ENCODE measurements at places on chromosomes 3 and 15.

DNA sequence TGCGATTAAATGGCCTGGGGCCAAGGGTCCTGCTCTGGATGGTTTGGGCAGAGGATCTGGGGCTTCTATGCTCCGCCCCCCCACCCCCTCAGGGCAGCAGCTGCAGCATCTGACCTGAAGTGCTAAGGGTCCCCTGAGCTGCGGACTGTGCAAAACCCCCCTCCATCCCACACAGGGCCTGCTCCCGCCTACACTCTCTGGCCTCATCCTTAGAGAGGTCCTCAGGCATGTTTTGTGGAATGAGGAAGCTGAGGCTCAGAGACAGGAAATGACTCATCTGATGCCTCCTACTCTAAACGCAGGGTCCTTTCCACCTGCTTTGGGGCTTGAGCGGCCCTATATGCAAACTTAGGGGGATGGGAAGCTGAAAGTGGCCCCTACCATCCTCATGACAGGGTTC lies 59.5 kb upstream of the CTSH start:
- DNase-seq = peak; percentile 68

DNA sequence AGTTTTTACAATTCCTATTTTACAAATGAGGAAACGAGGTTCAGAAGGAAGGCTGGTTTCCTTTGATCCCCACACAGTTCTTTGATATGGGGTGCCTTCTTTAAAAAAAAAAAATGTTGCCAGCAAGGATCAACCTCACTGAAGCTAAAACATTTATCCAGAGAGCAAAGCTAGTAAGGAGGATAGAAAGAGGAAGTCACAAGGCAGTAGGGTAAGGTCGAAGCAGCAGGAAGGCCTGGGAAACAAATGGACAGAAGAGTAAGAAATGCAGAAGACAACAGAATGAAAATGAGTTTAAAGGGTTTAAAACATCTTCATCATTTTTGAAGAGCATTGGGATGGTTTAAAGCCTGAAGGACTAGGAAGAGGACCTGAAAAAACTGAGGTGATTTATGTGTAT lies 30.6 kb upstream of the CP start:
- no peak for DNase-seq

GRCh38 chr3:78260388-78260787 lies 1220.5 kb downstream of the ROBO2 start:
- DNase-seq = no peak

DNA sequence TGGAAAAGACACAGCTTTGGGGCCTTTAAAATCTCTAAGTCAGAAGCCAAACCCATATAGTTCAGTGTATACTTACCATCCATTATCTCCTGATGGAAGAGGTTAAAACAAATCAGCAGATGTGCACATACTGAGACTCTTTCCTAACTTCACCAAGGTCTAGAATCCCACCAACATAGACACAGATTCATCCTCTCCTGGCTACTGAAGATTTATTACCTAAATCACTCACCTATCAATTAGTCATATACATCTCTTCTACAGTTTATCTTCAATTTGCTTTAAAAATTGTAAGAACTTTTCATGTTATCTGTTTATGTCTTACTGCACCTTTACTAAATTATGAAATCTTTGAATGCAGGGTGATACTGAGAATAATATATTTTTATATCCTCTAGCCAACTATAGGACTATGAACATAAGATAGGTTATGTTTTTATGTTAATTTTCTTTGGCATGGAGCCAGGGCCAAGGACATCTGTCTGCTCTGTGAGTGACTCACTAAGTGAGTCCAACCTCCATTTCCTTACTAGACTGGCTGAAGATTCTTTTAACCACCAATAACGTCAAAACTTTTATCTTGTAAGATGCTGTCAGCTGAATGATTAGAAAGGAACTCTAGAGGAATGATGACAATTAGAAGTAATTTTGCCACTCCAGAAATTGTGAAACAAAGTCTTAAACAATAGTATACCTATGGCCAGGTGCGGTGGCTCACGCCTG lies 397.6 kb downstream of the FOXP1 start:
- peak; percentile 82 for DNase-seq

DNA sequence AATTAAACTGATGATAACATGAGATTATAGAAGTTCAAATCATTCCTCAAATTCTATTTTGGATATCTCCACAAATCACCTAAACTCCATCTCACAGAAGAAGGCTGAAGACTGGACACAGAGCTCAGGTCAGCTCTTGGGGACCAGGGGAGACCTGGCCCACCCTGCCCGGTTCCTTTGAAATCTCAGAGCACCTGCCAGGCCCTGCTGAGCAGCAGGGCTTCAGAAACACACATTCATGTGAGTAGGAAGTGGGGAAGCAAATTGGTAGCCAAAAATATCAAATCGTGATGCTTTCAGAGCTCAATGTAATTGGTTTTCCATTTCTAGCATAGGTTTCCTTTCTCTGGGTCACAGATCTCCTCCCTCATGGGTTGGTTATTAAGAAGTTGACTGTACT lies 76.2 kb downstream of the OCA2 start:
- DNase-seq = no peak

- DNase-seq = peak; percentile 22
Observed at GRCh38 chr3:155495387-155495786, 201.9 kb upstream of the STRIT1 start.

- DNase-seq = peak; percentile 55
Observed at GRCh38 chr3:71930056-71930991, 145.4 kb upstream of the PROK2 start.

DNA sequence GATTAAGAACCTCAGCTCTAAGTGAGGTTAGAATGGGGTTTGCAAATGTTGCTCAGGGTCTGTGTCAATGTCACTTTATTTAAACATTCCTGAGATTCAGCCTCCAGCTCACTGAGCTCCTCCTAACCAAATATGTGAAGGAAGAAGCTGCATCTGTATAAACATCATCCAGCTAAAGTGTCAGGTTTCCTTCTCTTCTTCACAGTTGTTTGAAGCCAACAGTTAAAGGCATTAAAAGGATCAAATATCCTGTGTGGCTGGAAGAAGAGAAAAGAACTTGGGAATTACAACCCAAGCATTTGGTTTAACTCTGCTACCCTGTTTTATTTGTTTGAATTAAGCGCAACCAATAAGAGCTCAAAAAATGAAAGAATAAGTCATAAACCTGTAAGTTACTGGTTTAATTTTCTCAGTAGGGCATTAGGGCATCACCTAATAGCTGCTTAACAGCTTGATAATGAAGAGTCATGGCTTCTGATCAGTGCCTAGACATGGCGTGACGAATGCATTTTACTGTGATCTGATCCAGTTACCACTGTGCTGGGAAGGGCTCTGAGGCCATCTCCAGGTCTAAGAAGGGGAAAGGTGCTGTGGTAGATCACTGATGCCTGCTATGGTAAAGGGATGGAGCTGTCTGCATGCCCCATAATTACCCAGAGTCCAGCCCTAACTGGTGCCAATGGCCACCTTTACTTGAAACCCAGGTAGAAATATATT lies 165.7 kb upstream of the TSC22D2 start:
- DNase-seq = peak; percentile 82

GRCh38 chr3:101453961-101454360 lies 59.1 kb downstream of the SENP7 start:
- peak; percentile 38 for DNase-seq

- DNase-seq = no peak
Observed at GRCh38 chr15:49964551-49964950, 154.5 kb downstream of the ATP8B4 start.

DNA sequence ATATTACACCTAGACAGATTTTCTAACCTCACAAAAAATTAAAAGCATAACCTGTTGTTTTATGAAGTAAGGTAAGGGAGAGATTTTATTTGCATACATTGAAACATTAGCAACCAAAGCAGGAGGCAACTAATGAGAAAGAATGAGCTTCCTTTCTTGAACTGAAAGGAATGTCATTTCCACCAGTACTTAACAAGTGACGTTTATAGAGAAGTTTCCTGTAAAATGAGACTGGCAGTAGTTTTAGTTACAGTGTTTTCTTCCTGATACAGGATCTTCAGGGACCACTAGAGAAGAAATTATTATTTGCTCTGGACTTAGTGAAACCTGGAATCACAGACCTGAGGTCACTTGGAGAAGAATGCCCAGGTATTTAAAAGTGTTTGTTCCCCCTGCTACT lies 27.4 kb upstream of the FRMD5 start:
- no peak for DNase-seq

DNA sequence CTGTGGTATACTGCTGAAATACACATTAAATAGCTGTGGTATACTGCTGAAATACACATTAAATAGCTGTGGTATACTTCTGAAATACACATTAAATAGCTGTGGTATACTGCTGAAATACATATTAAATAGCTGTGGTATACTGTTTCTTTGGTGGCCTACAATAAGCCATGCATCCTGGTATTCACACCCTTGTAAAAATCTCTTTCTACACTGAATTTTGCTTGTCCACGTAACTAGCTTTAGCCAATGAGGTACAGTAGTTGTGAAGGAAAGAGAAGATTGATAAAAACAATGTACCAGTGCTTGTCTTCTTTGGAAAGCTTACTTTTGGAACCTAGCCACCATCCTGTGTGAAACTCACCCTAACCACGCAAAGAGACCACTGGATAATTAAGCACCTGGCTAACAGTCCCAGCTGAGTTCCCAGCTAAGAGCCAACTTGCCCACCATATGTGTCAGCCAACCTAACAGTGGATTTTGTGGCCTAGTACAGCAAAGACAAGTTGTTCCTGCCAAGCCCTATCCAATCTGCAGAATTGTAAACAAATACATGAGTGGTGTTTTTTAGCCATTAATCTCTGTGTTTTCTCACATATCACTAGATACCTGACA lies 103.4 kb upstream of the MELTF start:
- peak; percentile 61 for DNase-seq

DNA sequence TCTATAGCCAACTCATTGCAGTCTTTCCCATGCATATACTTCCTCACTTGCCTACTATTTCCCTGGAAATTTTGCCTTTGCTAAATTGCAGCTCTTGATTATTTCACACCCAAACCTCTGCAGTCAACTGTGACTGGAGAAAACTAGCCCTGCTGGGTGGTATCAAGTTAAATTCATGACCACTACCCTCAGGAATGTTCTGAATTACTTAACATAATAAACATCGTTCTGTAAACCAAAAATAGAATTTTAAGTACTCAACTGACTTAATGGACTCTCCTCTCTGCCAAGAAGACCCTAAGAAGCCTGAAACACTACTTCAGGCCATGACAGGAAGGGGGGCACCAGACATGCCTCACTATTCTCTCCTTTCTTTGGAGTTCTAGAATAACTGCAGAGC lies 1278.0 kb upstream of the GBE1 start:
- peak; percentile 48 for DNase-seq

DNA sequence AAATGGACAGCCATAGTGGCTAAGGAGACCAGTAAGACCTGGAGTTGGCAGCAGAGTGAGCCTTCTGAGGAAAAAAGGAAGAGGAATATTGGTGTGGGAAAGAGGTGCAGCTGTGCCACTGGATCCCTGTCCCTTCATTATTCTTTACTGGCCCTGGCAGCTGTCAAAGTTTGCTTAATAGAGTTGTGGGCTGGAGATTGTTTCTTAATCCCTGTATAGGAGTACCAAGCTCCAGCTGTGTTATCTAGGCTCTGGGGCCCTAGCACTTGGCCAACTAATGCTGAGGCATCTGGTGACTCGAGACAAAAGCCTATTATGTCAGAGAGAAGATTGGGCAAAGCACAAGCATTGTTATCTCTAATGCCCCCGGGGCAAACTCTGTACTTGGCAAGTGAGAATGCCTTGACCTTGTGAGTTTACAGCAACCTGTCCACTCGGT lies 61.4 kb downstream of the ZNF609 start:
- peak; percentile 15 for DNase-seq

DNA sequence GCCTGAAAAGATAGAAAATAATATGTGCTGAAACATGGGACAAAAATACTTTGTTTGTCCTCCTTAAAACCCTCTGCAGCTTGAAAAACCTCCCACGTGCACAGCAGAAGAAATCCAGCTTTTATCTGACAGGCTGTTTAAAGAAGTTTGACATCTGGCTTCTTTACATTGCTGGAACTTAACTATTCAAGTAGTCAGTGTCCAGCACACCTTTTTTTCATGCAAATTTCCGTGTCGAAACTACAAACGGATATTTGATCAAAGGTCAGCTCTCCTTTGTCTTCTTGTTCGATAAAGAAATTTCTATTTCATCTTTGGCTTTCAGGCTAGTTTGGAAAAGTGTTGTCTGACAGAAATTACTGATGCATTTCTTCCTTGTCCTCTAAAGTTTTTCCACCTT lies 66.8 kb upstream of the KBTBD8 start:
- no peak for DNase-seq

- DNase-seq = no peak
Observed at GRCh38 chr3:150254309-150254708, 153.8 kb upstream of the TSC22D2 start.

DNA sequence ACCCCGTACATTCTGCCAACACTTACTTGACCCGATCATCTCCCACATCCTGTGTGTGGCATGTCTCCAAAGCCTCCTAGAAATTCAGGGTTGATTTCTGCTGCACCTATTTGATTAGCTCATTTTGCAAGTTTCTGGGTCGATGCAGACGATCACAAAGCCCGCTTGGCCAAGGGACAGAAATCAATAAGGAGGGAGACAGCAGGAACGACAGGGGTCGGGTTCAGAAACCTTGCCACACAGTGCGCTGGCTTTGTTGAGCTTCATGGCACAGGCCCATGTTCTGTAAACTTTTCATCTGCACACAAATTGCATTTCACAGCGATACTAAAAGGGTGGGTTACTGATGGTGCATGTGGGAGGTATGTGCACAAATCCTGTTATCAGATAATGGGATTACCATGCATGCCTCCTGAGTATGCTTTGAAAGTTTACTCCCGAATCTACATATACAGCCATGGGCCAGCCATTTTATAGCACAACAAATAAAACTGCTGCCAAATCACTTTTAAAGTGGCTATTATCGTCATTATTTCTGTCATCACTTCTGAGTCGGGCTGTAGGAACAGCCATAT lies 95.9 kb upstream of the ATP11B start:
- DNase-seq = no peak

GRCh38 chr15:51289290-51289689 lies 49.1 kb downstream of the CYP19A1 start:
- no peak for DNase-seq

GRCh38 chr3:8945890-8946600 lies 17.2 kb downstream of the RAD18 start:
- no peak for DNase-seq

- DNase-seq = peak; percentile 71
Observed at GRCh38 chr15:85726454-85726853, 68.3 kb downstream of the KLHL25 start.

DNA sequence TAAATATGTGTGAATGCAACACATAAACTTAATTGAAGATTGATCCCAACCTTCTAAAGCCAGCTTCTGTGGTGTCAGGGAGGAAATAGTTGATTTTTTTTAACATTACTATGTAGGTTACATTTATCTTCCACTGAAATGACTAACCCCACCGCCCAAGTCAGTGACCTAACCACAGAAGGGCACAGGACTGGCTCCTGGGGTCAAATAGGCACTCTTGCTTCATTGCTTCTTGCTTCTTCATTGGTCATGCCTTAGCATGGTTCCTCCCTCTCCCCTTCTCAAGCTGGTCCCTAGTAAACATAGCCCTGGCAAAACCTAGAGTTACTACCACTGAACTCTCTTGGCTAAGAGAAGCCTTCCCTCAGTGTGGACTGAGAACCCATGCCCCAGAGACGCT lies 12.3 kb downstream of the EIF1B start:
- DNase-seq = no peak
